ENCODE measurements at places on chromosomes 3 and 15.

GRCh38 chr15:61660579-61660978 lies 399.7 kb downstream of the VPS13C start:
- no peak for DNase-seq

DNA sequence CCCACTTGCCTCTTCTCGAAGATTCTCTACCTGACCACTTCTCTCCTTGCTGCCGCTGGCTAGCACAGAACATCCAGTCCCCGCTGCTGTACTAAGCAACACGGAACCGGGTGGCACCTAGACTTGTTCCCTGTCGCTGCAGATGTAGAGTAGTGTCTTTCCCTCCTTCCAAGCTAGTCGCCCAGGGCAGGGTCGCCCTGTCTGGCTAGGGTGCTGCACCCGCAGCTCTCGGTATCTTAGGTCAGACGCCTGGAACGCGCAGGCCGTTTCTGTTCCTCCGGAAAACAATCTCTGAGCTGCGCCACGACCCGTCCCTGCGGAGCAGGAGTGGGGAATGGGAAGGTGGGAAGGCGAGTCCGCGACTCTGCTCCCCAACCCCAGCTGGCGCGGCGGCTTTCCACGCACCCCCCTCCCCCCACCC lies 758 bp upstream of the SNX33 start:
- DNase-seq: peak; percentile 24

DNA sequence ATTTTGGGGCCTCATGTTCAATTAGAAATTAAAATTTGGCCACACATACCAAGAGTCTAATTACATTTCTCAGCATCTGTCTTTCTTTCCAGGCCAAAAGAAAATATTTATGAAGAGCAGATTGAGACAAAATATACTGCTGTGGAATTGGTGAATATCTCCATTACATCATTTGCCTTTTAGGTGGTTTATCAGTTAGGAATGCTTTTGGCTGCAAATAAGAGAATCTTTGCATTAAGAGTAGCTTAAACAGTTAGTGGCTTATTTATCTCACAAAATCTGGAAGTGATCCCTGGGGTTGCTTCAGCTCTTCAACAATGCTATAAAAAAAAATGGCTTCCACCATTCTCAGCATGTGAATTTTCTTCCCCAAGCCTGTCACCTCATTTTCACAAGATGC lies 308.7 kb downstream of the MAGI1 start:
- no peak for DNase-seq

DNA sequence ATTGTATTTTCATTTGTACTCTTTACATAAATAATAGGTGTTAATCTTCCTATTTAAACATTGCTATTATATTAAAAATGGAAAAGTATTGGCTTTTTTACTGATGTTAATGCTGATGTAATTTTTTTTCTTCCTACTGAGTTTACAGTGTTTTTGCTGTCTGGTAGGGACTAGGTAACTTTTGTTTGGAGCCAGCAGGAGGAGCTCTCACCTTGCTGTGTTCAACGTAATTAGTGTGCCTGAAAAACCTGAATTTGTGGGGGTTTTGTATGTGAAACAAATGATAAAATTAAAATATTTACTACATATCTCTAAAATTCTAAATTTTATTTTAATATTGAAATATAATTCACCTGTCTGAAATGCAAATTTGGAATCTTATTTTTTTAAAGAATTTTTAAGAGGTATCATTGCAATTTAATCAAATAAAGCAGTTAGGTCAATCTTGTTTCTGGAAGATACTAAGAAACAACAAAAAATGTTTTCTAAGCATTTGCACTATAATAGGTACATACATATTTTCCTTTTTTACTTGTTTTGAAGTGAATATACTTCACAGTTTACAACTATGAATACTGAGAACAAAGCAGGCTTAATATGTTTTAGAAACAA lies 48.8 kb downstream of the EPHA6 start:
- peak; percentile 8 for DNase-seq

GRCh38 chr3:151770956-151771355 lies 37.2 kb downstream of the AADACL2 start:
- no peak for DNase-seq

GRCh38 chr3:63774781-63775180 lies 44.3 kb upstream of the C3orf49 start:
- no peak for DNase-seq

DNA sequence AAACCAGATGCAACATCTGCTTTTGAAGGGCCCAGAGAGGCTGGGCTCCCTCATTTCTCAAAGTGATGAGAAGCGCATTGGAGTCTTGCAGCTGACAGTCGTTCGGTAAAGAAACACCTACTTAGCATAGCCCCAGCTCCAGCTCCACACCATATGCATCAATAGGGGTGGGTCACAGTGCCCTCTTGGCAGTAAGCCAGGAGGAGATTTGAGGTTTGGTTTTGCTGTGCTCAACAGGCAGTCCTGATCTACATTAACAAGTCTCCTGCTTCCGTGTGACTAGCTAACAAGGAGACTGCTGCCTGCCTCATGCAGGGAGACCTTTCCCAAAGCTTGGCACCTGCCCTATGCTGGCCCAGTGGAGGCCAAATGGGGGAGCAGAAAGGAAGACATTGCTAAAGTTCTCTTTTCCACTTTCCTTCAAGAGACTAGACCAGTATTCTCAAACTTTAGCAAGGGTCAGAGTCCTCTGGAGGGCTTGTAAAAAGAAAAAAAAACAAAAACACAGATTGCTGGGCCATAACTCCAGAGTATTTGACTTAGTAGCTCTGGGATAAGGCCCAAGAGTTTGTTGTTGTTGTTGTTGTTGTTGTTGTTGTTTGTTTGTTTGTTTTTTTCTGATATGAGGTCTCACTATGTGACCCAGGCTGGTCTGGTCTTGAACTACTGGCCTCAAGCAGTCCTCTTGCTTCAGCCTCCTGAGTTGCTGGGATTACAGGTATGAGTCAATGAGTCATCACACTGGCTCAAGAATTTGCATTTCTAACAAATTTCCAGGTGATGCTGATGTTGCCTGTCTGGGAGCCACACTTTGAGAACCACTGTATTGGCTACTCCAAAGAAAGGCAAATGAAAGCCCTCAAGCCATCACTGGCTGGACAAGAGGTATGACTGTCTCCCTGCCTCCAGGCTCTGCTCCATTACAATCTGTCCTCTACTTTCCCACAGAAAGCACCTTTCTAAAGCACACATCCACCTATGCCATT lies 294.9 kb downstream of the RORA start:
- DNase-seq: no peak

GRCh38 chr3:109118584-109118983 lies 650 bp upstream of the MORC1 start:
- no peak for DNase-seq

GRCh38 chr15:53549697-53550305 lies 209.7 kb downstream of the WDR72 start:
- DNase-seq: no peak

GRCh38 chr3:110974902-110975301 lies 96.7 kb upstream of the NECTIN3 start:
- no peak for DNase-seq

- no peak for DNase-seq
These were observed 152.7 kb downstream of the CD47 start for GRCh38 chr3:107938143-107938542.

DNA sequence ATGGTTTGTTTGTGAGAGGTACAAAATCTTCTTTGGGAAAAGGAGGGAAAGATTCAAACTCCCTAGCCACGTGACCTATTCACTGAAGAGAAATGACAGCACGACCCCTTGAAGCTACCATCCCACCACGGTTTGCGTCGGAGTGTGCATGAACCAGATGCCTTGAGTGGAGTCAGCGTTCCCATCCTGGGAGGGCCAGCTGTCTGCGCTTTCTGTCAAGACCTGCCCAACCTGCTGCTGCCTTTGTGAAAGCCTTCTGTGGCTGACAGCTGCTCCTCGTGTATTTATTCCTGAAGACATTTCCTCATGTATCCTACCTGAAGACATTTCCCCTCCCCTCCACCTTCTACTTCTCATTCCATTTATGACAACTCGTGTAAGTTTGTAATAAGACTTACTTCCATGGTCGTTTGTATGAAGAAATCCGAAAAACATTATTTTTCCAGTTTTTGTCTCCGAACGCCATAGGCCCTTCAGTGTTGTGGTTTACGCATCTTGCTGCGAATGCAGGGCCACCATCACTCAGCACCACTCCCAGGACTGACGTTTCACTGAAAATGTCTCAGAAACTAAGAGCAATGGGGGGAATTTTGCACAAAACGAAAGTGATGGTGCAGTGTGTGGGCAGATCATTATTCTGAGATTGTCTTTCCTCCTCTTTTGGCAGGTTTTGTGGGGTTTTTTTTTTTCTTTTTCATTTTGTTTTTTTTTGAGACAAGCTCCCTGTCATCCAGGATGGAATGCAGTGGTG lies 18.9 kb downstream of the EBLN2 start:
- DNase-seq: peak; percentile 31

DNA sequence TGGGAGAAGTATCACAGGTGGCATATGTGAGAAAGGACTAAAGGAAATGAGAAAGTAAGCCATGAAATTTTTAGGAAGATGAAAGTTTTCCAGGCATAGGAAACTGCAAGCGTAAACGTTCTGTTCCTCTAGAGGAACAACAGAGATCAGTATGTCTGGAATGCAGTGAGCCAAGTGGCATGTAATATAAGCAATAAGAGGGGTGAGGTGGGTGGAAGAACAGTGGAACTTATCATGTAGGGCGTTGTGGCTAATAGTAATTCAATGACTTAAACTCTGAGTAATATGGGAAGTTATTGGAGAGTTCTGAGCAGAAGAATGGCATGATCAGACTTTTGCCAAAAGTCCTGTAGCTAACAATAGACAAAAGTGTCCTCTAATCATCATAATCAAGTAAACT lies 902.9 kb downstream of the EPHA3 start:
- DNase-seq: no peak

DNA sequence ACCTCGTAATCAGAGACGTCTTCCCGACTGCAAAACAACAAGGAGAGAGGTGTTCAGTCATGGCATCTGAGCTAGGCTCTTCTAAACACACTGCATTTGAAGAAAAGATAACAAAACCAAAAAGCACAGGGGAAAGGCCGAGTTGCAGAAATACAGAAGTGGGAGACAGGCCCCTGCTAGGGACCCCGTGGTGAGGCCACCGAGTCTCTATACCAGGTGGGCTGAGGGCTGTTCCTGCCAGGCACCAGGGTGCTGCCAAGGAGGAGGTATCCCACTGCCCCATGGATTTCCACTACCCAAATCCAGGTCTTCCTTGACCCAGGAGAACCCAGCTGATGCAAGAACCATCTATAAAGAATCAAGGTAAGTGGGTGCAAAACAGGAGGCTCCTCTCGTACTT lies 31.1 kb downstream of the RAB6B start:
- DNase-seq: no peak

- DNase-seq: no peak
These were observed 2.3 kb upstream of the UACA start for GRCh38 chr15:70765504-70766281.

DNA sequence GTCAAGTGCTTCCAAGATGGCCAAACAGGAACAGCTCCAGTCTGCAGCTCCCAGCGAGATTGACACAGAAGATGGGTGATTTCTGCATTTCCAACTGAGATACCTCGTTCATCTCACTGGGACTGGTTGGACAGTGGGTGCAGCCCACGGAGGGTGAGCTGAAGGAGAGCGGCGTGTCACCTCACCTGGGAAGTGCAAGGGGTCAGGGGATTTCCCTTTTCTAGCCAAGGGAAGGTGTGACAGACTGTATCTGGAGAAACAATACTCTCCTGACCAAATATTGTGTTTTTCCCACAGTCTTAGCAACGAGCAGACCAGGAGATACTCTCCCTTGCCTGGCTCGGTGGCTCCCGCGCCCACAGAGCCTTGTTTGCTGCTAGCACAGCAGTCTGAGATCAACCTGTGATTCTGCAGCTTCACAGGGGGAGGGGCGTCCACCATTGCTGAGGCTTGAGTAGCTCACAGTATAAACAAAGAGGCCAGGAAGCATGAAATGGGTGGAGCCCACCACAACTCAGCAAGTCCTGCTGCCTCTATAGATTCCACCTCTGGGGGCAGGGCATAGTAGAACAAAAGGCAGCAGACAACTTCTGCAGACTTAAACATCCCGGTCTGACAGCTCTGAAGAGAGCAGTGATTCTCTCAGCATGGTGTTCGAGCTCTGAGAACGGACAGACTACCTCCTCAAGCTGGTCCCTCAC lies 293.5 kb upstream of the SUCLG2 start:
- DNase-seq: peak; percentile 58

DNA sequence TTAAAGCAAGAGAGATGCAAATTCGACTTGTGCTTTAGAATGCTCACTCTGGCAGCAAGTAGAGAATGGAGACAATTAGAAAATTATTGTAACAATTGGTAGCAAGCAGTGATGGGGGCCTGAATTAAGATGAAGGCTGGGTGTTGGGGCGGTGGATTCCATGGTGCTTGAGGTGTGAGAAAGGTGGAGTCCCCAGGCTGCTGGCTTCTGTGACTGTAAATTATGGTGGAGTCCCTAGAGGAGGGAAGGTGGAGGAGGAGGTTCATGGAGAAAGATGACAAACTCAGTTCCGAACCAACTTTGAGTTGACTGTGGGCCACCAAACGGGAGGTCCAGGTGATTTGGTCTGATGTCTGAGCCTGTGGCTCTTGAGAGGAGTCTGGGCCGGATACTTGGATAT lies 10.7 kb upstream of the SMAD3 start:
- DNase-seq: no peak

DNA sequence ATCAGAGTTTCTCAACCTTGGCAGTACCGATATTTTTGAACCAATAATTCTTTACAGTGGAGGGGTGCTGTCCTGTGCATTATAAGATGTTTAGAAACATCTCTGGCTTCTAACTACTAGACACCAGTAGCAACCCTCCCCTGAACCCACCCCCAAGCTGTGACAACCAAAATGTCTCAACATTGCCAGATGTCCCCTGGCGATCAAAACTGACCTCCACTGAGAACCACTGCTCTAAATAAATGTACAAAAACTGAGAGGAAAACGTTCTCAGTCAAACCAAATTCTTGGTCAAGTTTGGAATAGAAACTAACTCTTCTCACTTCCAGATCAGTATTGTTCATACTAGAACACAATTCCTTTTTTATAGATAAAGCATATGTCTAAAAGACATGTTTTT lies 58.5 kb downstream of the GPR160 start:
- no peak for DNase-seq

- no peak for DNase-seq
These were observed 41.5 kb downstream of the PDHB start for GRCh38 chr3:58392181-58392580.

DNA sequence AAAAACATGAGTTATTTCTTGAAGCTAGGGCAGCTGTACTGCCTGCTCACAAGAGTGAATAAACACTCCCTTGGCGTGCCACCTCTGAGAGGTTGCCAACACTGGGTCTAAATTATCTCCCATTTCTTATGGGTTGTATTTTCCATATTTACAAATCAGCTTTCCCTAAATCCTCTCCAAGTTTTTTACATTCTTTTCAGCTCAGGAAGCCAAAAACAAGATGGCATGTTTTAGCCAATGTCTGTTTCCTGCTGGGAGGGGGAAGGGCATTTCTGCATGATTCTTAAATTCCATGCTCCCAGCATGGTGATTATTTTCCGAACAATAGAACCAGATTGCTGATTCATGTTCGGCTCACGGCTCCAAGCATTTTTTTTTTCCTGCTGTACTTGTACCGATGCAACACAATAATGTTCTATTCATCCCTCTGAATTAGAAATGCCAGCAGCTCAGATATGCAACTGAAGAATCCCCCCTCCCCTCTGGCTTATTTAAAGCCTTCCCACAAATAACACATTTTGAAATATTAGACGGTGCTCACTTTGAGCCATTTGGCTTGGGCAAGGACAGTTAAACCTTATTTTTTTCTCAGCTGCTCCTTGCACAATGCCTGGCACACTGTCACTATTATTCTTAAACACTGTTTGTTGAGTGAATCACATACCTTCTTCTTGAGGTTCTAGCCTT lies 252.5 kb downstream of the THRB start:
- no peak for DNase-seq

Data from activated CD4-positive, alpha-beta T cell treated with anti-CD3 and anti-CD28 coated beads for 48 hours (primary cell).